ENCODE measurements at places on chromosomes 16 and 17.
A peak's percentile ranks its signal among the peaks of the same experiment; 100 is the strongest.

DNA sequence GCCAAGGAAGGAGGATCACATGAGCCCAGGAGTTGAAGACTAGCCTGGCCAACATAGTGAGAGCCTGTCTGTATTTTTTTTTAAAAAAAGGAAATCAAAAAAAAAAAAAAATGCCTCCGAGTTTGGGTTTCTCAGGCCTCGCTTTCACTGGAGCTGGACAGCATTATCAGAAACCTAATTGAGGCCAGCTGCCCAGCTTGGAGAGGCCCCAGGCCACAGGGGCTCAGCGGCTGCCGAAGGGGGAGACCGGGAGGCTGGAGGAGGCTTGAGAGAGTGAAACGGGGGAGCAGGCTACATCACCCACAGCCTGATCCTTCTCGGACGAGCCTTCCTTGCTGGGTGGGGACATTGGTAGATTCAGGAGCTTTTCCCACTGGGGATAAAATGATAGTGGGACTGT is 5.1 kb downstream of the TTYH2 start:
- DNase-seq: no peak
- H3K36me3 ChIP-seq: no peaks in the 10 kb centered on the region

GRCh38 chr16:19911747-19912454 is 27.3 kb upstream of the GPRC5B start:
- no peak for DNase-seq
- no peaks in the 10 kb centered on the region for H3K4me1 ChIP-seq
- no peak overlapping the region for H3K27ac ChIP-seq
- H3K36me3 ChIP-seq: no peaks in the 10 kb centered on the region

DNA sequence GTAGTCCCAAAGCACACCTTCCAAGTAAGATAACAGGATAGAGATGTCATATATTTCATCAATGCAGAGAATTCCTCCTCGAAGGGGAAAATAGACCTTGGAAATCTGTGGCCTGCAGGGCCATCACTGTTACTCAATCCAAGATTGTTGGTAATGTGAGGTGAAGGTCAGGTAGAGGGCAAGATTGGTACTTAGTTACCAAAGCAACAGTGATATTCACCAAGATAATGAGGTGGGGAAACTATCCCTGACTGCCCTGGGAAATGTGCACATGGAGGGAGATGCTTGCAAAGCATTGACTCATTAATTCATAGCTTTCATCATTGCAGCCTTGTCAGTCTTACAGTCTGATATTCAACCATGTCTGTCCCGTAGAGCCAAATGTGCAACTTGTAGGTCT is 234.1 kb upstream of the MON1B start:
- H3K4me1 ChIP-seq: no peaks in the 10 kb centered on the region
- H3K4me3 ChIP-seq: no peak overlapping the region
- DNase-seq: no peak

DNA sequence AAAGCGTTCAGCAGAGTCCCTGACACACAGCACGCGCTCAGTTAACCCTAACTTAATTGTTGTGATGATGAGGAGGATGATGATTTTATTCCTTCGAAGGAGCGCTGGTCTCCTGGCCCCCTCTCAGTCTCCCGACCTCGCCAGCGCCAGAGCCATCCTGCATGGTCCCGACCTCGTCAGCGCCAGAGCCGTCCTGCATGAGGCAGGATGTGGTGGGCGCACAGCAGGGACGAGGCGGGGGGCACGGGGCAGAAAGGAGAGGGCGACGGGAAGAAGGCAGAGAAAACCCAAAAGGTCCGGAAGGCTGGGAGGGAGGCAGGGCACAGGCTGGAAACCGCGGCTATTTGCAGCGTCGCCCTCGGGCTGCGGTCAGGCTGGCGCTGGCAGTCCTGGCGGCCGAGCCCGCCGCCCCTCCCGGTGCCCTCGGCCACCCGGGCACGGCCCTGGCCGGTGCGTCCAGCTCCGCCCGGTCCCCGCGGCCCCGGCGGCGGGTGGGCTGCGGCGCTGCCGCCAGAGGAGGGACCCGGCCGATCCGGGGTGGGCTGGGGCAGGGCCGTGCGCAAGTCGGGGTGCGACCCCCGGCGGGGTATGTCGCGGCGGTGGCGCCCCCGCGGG is 3.0 kb upstream of the TAC4 start:
- no peaks in the 10 kb centered on the region for H3K27me3 ChIP-seq
- H3K4me1 ChIP-seq: peaks cover 16% of the 10 kb centered on the region
- H3K36me3 ChIP-seq: no peaks in the 10 kb centered on the region
- no peak for DNase-seq

GRCh38 chr16:14003074-14003570 is 68.0 kb upstream of the MRTFB start:
- no peak for DNase-seq
- H3K4me3 ChIP-seq: peak overlapping the region; percentile 46
- H3K27ac ChIP-seq: peak overlapping the region; percentile 76
- peaks cover 59% of the 10 kb centered on the region for H3K4me1 ChIP-seq
- no peaks in the 10 kb centered on the region for H3K27me3 ChIP-seq

GRCh38 chr16:2828521-2828840 is 1.6 kb upstream of the ZG16B start:
- peaks cover 11% of the 10 kb centered on the region for H3K27me3 ChIP-seq
- no peak for DNase-seq
- no peaks in the 10 kb centered on the region for H3K4me1 ChIP-seq

- H3K27ac ChIP-seq: peak within 1 kb of the TSS; percentile 52
- H3K36me3 ChIP-seq: no peaks in the 10 kb centered on the region
- DNase-seq: peak; percentile 75
- H3K4me3 ChIP-seq: peak within 1 kb of the TSS; percentile 55
- H3K27me3 ChIP-seq: no peaks in the 10 kb centered on the region
These were observed at the start of gene CORO1A for GRCh38 chr16:30183233-30184095. Gene CORO1A (plus strand): TSS chr16:30183602. CDS start chr16:30185210, 1,608 bp downstream.

GRCh38 chr16:12024429-12024828 is 47.9 kb downstream of the SNX29 start:
- no peak overlapping the region for H3K4me3 ChIP-seq
- no peaks in the 10 kb centered on the region for H3K4me1 ChIP-seq
- H3K36me3 ChIP-seq: no peaks in the 10 kb centered on the region
- H3K27ac ChIP-seq: no peak overlapping the region
- no peaks in the 10 kb centered on the region for H3K27me3 ChIP-seq
- DNase-seq: no peak

GRCh38 chr16:56769677-56770076 is 39.7 kb downstream of the NUP93 start:
- no peaks in the 10 kb centered on the region for H3K36me3 ChIP-seq
- no peak for DNase-seq
- no peaks in the 10 kb centered on the region for H3K27me3 ChIP-seq
- H3K4me3 ChIP-seq: no peak overlapping the region
- H3K4me1 ChIP-seq: peaks cover 11% of the 10 kb centered on the region
- H3K27ac ChIP-seq: no peak overlapping the region

DNA sequence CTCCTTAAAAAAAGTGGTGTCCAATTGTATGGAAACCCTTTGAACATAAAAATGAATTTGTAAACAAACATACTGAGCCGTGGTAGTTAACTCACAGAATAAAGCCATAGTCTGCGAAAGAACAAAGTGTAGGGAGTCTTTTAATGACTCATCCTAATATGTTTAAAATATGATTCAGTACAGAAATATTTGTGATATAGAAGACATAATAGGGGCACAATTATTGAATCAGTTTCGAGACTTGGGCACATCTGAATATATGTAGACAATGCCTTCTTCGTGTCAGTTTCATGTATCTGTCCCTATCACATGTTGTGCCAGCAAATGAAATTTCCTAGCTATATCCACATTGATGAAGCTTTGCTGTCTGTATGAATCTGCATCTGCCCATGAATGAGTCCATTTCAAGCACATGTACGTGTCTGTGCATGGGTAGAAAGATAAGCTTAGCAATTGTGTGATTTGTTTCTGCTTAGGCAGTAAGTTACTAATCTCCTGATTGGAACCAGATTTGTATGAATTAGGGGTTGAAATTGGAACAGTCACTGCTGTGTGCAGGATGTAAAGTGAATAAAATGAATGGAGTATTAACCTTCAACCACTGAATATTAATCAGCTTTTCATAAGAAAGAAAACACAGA is 112.5 kb upstream of the SOX9 start:
- DNase-seq: no peak
- H3K4me1 ChIP-seq: no peaks in the 10 kb centered on the region
- no peaks in the 10 kb centered on the region for H3K36me3 ChIP-seq
- no peaks in the 10 kb centered on the region for H3K27me3 ChIP-seq
- H3K27ac ChIP-seq: no peak overlapping the region
- no peak overlapping the region for H3K4me3 ChIP-seq

DNA sequence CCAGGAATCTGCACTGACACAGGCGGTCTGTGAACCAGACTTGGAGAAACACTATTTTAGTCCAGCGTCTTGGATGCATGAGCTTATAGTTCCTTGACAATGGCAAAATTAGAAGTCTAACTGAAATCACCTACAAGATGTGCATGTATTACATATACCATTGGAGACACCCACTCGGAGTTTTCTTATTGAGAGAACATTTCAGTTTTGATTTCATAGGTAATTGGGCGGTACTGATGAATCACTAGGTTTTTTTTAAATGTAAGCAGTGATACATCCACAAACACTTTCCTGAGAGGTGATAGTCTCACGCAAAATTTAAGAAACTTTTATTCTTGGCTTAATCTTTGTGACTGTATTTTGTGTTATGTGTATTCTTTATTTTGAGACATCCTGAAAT is 69.8 kb downstream of the PRKCA start:
- H3K36me3 ChIP-seq: no peaks in the 10 kb centered on the region
- no peak overlapping the region for H3K27ac ChIP-seq
- no peak overlapping the region for H3K4me3 ChIP-seq
- no peak for DNase-seq
- no peaks in the 10 kb centered on the region for H3K4me1 ChIP-seq
- no peaks in the 10 kb centered on the region for H3K27me3 ChIP-seq

- H3K4me3 ChIP-seq: no peak overlapping the region
- no peak for DNase-seq
- H3K4me1 ChIP-seq: peaks cover 20% of the 10 kb centered on the region
- peaks cover 9% of the 10 kb centered on the region for H3K36me3 ChIP-seq
- H3K27ac ChIP-seq: no peak overlapping the region
- no peaks in the 10 kb centered on the region for H3K27me3 ChIP-seq
These were observed 21.2 kb downstream of the SLC16A3 start for GRCh38 chr17:82249896-82250581.

DNA sequence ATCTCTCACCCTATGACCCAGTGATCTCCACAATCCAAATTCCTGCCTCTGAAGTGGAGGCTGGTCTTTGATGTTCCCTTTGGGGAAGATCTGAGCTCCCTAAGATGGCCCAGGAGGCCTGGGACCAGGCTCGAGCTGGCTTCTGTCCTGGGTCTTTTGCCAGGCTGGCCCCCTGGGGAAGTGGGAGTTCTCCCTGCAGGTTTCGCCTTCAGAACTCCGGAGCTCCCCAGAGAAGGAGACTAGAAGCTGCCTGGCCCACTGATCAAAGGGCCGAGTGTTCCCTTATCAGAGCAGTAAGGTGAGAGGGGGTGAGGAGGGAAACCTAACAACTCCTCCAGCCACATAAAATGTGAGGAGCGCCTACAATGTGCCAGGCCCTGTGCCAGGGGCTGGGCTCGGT is 147.1 kb downstream of the IRF8 start:
- no peaks in the 10 kb centered on the region for H3K4me1 ChIP-seq
- H3K4me3 ChIP-seq: no peak overlapping the region
- no peak for DNase-seq
- no peak overlapping the region for H3K27ac ChIP-seq
- no peaks in the 10 kb centered on the region for H3K36me3 ChIP-seq
- peaks cover 18% of the 10 kb centered on the region for H3K27me3 ChIP-seq

DNA sequence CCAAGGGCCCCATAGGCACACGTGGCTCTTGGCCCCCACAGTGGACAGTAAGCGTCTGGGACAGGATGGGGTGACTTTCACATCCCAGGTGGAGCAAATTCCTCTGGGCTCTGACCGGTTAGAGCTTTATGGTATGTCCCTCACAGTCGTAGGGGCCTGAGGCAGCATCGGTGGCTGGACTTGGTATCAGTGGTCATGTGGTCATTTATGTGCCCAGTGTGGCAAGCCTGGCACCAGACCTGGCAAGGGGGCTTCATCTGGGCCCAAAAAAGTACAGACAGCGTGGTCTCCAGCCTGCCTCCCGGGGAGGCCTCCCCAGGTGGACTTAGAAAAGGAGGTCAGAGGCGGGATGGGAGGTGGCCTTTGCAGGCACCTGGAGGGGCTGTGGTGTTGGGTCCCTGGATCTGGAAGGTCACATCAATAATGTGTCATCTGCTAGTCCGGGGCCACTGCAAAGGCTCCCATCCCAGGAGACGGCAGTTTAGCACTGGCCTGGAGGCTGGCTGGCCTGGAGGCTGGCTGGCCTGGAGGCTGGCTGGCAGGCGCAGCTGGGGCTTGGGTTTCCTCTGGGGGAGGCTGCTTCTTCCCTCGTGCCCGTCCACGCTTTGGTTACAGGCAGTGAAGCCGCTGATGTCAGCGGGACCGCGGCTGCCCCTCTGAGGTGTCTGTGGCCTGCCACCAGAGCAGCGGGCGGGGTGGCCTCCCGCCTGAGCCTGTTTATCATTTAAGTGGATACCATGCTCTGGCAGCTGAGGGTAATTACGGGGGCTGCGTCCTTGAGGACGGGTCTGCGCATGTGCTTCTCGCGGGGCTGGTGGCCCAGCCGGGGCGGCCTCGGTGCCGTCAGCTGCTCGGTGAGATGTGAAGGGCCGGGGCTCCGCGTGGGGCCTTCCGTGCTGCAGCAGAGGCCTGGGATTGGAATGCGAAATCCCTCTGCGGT is 20.7 kb upstream of the CBX4 start:
- no peak overlapping the region for H3K27ac ChIP-seq
- H3K36me3 ChIP-seq: no peaks in the 10 kb centered on the region
- no peak for DNase-seq
- H3K27me3 ChIP-seq: peaks cover 29% of the 10 kb centered on the region

GRCh38 chr16:2719328-2720063 is 528 bp downstream of the PRSS27 start:
- H3K27ac ChIP-seq: no peak overlapping the region
- peak; percentile 69 for DNase-seq
- H3K36me3 ChIP-seq: no peaks in the 10 kb centered on the region
- peaks cover 25% of the 10 kb centered on the region for H3K4me1 ChIP-seq

DNA sequence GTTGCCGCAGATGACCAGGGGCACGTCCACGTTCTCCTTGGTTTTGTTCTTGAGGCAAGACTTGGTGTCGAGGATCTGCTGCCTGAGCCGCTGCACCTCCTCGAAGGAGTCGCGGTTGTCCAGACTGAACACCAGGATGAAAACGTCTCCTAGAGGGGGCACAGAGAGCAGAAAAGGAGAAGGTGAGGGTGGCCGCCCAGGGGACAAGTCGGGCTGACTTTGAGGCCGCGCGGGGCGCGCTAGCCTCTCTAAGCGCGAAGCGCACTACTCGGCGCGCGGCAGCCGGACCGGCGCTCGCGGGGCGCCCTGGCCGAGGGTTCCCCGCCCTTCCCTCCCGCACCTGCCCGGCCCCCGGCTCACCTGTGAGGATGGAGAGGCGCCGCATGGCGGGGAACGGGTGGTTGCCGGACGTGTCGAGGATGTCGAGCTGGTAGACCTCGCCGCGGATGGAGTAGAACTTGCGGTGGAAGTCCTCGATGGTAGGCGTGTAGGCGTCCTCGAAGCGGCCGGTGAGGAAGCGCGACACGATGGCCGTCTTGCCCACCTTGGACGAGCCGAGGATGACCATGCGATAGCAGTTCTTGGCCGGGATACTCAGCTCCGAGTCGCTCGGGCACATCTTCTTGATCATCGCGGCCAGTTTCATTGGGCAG is 533 bp downstream of the RASD1 start:
- H3K27ac ChIP-seq: peak overlapping the region; percentile 97
- no peak for DNase-seq
- H3K4me3 ChIP-seq: peak overlapping the region; percentile 89
- H3K36me3 ChIP-seq: no peaks in the 10 kb centered on the region

All from gastrocnemius medialis (tissue), 4 donors.